ENCODE measurements at places on chromosomes 2 and 18. TPM values are rescaled to one million over a fixed set of nuclear protein-coding genes. Genes with fewer than 3 reads are reported as not detected.

MTERF4 gene
- 33.8 TPM for total RNA-seq

HOXD13 gene
- total RNA-seq, result not detected

UGT1A10 gene
- not detected for total RNA-seq

PLGLB1 gene
- total RNA-seq, result not detected

MC2R gene
- not detected for total RNA-seq

LIMS3 gene
- 0.66 TPM for total RNA-seq

C1QL2 gene
- total RNA-seq, result not detected

REG3G gene
- not detected for total RNA-seq

ITGA6 gene
- 2.6 TPM for total RNA-seq

DDX1 gene
- 73.6 TPM for total RNA-seq

SLC1A4 gene
- 63.3 TPM for total RNA-seq

PSMA8 gene
- total RNA-seq, result 1.7 TPM

RPRD1A gene
- total RNA-seq, result 28.6 TPM

CYP27A1 gene
- total RNA-seq, result 0.18 TPM

TTC31 gene
- 43.4 TPM for total RNA-seq

TSPYL6 gene
- total RNA-seq, result not detected

KCNF1 gene
- not detected for total RNA-seq

RAX gene
- not detected for total RNA-seq

CAB39 gene
- 186 TPM for total RNA-seq

PLEKHH2 gene
- total RNA-seq, result 2.3 TPM

ACTR2 gene
- 497 TPM for total RNA-seq

C1GALT1C1L gene
- 0.14 TPM for total RNA-seq
